Stimulated activated CD4-positive, alpha-beta T cell treated with anti-CD3 and anti-CD28 coated beads, TNF-alpha, amount 100 ng/mL, for 4 hours (primary cell): ENCODE measurements at places on chromosomes 12 and 14.

DNA sequence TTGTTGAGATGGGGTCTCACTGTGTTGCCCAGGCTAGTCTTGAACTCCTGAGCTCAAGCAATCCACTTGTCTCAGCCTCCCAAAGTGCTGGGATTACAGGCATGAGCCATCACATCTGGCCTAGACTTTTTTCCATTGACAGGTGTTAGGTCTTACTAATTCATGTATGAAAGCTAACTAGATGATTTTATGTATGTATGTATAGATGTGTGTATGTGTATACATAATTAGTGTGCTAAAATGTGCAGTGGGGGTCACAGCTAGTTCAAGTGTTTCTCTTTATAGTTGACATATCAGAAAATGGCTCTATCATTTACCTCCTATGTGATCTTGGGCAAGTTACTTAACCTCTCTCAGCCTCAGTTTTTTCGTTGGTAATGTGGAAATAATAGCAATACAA lies 23.5 kb downstream of the UNC79 start:
- no peak for DNase-seq

GRCh38 chr12:78970041-78970440 lies 105.5 kb downstream of the SYT1 start:
- DNase-seq, result no peak

- no peak for DNase-seq
Measured at GRCh38 chr14:54622192-54622958, 55.4 kb downstream of the SAMD4A start.

DNA sequence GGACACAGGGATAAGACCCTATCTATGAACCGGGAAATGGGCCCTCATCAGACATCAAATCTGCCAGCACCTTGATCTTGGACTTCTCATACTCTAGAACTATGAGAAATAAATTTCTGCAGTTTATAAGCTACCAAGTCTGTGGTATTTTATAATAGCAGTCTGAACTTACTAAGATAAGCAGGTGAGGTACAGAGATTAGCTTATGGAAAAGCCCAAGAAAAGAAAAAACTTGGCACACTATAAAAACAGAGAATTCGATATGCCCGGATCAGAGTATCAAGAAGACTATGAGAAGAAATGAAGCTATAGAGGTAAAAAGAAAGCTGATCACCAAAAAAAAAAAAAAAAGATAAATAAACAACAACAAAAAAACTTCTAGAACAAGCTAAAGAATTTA lies 52.6 kb downstream of the EEA1 start:
- DNase-seq, result no peak

- no peak for DNase-seq
Measured at GRCh38 chr14:105913861-105914260, 387.5 kb downstream of the TMEM121 start.

DNA sequence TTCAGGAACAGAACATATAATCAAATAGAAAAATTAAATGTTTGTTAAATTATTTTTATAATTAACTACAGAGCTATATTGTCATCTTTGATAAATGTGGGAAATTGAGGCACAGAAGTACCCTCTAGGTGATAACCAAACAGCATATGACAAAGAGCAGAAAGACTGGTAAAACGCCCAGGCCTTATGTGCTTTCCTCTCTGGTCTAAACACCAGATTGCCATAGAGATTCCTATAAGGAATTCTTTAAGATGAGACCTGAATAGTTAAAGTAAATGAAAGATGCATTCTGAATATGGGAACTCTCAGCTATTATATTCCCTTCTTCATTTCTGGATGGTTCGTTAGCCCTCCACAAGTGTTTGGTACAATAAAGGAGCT lies 140.0 kb upstream of the SOX5 start:
- DNase-seq, result no peak

GRCh38 chr12:7832059-7832696 lies 40.5 kb downstream of the SLC2A14 start:
- DNase-seq, result no peak

GRCh38 chr12:104858611-104859543 lies 99.2 kb downstream of the SLC41A2 start:
- no peak for DNase-seq

DNA sequence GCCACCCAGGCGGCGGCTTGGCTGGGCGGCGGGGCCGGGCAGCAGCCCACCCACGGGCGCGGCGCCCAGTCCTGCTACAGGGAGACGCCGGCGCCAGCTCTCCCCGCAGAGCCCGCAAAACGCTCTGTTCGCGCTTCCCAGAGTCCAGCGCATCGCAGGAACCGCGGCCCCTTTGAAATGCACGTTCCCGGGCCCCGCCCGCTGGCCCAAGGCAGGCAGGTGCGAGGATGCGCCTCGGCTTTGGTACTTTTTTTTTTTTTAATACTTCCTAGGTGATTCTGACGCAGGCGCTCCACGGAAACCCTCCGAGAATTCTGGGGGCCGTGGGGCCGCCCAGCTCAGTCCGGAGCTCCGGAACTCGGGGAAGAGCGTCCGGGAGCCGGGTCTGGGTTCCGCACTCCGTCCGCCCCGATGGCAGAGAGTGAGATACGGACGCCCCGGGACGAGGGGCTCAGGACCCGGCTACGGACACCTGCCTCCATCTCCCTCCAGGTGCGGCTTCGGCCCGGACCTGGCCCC lies 483 bp downstream of the POC1B start:
- peak; percentile 23 for DNase-seq

DNA sequence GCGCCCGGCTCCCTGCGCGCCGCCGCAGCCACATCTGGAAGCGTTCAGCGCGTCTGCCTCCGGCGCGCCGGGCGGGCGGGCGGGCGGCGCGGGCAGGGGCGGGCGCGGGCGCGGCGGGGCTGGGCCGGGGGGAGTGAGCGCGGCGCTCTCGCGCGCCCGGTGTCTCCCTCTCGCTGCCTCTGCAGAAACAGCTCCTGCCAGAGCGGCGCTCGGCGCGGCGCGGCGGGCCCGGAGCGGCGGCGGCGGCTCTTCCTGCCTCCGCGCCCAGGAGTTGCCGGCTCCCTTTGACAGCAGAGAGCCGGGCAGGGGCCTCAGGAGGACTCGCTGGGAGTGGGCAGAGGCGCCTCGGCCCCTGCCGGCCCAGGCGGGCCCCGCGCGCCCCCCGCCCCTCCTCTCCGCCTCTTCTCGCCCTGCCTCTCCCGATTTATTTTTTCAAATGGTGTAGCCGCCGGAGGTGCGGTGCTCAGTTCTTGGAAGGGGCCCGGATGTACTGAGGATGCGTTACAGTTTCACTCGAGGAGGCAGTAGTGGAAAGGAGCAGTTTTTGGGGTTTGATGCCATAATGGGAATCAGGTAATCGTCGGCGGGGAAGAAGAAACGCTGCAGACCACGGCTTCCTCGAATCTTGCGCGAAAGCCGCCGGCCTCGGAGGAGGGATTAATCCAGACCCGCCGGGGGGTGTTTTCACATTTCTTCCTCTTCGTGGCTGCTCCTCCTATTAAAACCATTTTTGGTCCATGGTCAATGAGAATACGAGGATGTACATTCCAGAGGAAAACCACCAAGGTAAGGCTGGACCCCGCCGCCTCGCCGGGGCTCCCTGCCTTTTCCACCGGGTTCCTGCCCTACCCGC lies at the start of gene CACNA1C:
Gene CACNA1C, plus strand, starts transcription at position 162 of the 853 bp plus-strand sequence. Its CDS starts 576 bp downstream, at position 738.
- DNase-seq, result no peak

DNA sequence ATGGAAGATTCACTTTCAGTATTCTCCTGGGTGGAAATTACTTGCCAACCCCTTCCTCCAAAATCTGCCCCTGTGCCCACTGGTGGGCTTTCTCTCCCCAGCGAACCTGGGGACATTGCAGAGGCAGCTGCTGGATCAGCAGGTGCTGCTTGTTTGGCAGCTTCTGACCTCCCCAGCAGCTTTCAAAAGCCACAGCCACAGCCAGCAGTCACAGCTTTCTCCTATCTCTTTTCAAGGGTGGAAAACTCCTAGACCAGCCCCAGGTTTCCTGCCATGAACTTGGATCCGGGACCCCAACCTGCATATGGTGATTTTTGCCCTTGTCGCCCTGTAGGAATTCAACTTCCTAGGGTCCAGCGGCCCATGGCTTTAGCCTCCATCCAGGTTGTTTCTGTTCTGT lies 330.8 kb downstream of the ADAMTS20 start:
- DNase-seq, result no peak

DNA sequence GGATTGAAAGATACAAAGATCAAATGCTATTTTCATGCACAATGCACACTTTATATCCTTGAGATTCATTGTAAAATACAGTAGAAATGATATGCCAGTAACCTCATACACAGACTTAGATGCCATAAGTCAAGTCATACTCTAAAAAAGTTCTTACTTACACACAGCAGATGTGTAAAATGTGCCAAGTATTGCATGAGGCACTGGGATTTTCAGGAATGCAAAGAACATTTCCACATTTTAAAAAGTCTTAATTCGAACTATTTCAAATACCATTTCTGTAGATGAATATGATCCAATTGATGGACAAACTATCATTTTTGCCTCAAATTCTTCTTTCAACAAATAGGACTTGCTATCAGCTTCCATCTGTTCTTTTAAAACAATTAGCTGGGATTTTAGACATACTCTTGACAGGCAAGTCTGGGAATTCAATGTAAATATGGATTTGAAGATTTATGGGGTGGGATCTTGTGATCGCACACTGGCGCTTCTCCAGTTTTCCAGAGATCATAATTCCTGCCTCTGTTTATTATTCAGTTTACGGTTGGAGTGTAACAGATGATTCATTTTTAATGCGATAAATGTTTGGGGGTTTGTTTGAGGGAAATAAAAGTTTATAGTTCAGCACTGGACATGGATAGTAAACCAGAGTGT lies 183.8 kb downstream of the PAX9 start:
- no peak for DNase-seq

DNA sequence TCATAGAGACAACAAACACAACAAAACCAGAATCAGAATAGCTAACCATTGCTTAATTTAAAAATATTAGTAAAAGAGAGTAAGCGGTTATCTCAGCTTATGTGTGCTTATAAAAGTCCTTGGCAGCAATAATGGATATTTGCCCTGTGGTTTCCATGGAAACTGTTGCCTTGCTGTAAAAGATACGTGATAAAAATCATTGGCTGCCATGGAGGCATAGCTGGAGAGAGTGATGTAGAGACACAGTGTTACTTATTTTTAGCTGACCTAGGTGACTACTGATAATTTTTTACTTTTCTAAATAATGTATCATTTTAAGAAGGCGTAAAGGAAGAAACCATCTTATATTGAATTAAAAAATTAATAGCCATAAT lies 92.9 kb downstream of the ERC1 start:
- no peak for DNase-seq

DNA sequence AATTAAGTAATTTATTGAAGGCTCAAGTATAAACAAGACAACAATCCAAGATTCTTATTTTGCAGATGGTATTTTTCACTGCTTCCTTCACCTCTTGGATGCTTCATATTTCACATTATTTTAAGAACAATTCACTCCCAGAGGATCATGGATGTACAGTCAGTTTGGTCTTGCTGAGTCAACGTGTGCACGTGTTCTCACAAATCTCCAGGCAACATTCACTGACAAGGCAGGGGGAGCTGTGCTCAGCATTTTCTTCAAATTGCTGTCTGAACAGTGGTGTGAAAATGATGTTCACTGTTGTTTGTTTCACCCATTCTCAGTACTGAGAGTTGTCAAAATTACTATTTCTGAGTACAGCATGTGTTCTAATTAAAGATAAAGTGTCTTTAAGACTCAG lies 118.3 kb upstream of the SLC38A4 start:
- DNase-seq, result no peak

GRCh38 chr14:25001601-25002000 lies 48.3 kb downstream of the STXBP6 start:
- DNase-seq, result no peak

GRCh38 chr12:87140262-87140661 lies 884.1 kb upstream of the MGAT4C start:
- no peak for DNase-seq

DNA sequence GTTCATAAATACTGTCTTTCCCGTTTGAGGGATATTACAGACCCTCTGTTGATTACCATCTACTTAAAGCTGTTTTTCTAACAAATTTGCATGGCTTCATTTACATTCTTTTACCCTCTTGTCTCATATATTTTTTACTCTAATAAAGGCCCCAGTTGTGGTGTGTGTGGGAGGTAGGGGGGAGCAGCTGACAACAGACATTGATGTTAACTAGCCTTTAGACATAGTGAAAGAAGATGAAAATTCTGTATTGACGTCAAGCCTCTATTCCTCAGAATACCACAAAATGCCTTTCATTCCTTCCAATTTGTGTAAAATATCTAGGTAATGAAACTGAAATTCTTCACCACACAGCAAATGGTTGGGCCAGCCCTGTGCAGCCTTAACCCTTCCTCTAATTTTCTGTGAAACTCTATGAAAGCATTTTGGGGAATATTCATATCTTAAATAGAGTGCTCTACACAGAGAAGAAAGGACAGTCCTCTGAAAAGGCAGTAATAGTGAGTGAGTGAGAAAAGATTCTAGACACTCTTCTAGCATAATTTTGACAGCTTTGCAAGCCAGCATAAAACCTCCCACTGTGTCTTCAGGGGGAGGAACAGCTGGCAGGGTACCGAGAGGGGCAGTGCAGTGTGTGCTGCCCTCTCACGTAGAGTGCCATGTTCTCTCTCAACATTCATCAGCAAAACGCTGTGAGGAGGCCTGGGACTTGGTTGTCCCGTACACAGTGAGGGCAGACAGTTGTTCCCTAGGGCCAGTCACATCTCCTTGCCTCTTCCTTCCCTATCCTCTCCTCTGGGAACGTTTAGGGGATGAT lies 20.1 kb upstream of the CERS5 start:
- DNase-seq, result no peak

DNA sequence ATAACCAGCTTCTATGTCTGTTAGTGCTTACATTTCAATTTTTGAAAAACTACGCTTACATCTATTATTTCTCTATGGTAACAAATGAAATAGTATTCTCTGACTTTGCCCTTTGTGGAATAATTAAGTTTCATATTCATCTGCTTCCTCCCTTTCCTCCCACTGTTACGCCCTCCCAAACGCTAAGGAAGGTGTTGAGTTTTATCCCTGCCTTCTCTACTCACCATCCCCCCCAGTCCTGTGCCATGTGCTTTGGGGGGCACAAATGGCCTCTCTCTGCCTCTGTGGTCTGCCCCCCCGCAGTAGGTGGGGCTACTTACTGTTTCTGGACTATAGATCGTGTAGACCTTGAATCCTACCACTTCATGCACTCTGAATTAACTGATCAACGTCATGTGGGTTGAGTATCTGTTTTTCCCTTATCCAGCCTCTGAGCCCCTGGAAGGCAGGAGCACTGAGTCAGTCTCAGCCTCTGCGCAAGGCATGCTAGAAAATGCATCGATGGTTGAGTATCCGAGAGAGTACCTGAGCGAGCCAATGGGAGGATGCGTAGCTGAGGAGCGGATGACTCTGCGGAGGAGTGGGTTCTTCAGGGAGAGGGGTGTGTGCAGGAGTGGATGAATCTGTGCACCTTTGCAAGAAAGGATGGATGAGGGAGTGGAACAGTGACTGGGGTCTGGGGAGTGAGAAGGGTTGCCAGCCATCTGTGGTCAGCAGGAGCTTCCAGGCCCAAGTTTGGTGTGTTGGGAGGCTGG lies 114.5 kb upstream of the RTL1 start:
- no peak for DNase-seq

GRCh38 chr12:109744986-109745942 lies 31.6 kb downstream of the FAM222A start:
- no peak for DNase-seq
